SJSA1 (cell line): ENCODE measurements at places on chromosomes 13 and 19.

DNA sequence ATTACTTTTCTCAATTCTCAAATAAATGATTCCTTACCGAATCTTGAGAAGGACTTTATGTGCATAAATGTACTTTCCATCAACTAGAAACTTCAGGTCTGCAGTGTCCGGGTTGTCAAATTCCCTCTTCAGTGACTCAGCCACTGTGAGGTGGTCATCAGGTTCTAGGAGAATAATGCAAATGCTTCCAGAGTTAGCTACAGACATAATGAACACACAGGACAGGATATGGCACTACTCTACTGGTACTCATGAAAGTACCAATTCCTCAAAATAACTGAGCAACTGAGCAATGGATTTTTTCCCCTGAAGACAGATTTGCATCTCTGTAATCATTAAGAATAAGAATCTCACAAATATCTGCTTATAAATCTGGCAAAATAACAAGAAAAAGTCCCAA, 31.2 kb downstream of the RCBTB2 start:
- no peak for DNase-seq

DNA sequence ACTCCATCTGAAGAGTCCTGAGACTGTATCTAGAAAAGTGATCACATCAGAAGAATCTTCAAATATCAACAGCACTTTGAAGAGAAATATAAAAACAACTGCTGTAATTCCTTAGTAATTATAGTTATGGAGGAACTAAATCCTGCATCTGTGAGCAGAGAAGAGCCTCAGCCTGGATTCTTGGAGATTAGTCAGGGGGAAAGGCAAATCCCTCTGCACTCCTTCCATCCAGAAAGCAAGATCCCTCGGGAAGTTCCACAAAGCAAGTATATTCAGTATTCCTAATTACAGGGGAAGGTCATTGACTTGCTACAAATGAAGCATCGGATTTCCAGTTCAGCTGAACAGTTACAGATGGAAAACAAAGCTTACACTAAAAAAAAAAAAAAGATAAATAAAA, 256.6 kb upstream of the IPO5 start:
- DNase-seq, result no peak

GRCh38 chr13:48831248-48831647, 144.5 kb upstream of the FNDC3A start:
- no peak for DNase-seq

GRCh38 chr13:45932676-45933075, 81.1 kb upstream of the SIAH3 start:
- DNase-seq, result no peak

DNA sequence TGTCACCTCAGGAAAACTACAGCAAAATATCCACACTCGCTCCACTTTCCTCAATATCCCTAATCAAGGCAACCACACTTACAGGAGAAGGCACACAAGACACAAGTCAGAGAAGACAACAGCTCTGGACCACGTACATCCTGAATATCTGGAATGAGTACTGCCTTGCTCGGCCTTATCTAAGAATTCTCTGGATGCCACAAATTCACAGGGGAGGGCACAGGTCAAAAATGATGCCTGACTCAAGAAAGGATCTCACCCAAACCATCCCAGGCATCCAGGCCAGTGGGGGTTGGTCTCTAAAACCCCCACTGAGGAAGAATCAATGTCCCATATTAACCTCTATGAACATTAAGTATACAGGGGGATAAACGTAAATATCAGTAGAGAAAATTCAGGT, 29.9 kb downstream of the ATP7B start:
- no peak for DNase-seq
